ENCODE measurements at places on chromosomes 3 and 15. TPM values are rescaled to one million over a fixed set of nuclear protein-coding genes. Genes with fewer than 3 reads are reported as not detected.

DNA sequence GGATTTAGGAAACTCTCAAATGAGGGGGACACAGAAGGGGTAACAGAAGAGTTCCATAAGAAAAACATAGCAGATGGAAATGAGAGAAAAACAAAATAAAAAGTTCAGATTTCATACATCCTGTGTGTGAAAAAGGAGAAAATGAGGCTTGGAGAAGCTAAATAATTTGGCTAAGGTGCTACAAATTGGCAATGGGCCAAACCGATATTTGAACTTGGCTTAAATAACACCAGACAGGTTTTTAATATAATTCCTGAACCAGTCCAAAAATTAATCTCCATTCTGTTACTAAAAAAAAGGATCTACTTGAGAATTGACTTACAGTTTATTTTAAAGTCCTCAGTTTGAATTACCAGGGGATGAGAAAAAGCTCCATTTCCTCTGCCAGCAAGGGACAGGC is 342.9 kb upstream of the DPH6 start:
- DNase-seq, result no peak

GRCh38 chr15:100332231-100332630 is 9.5 kb downstream of the ADAMTS17 start:
- no peak for DNase-seq

GRCh38 chr3:166630190-166630589 is 749.9 kb downstream of the ZBBX start:
- DNase-seq, result no peak

- DNase-seq, result no peak
These were observed 37.6 kb upstream of the RHCG start for GRCh38 chr15:89533861-89534544.

DNA sequence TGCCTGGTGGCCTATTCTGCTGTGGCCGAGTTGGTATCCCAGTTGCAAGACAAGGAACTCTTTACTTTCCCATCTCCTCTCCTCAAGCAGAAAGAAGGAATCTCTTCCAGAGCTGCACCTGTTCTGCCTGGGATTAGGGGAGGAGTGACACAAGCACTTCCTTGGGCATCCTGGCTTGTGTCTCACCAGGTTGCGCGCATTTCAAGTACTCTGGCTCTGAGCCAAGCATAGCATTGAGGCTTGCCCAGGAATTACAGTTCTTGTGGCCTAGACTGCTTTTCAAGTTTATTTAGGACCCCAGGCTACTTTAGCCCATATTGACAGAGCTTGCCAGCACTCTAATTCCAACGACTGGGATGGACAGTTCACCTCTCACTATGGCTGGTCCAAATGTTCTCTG is 150.5 kb downstream of the RSRC1 start:
- no peak for DNase-seq

DNA sequence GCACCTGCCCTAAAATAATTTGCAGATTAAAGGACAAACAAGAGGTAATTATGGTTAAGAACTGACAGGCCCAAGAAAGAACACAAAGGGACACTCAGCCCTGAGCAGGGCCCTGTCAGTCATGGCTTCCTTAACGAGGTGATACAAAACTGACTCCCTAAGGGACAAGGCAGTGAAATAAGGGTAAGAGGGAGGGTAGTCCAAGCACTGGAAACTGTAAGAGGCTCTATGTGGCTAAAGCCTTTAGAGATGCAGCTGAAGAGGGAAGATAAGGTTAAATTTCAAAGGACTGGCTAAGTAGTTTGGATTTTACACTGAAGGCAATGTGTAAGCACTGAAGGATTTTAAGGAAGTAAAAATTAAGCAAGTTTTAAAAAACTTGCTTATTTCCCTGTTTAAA is 3.9 kb downstream of the ATR start:
- no peak for DNase-seq

Gene LOXL1
- 48.4 TPM for total RNA-seq

GRCh38 chr15:78983146-78983918 is 38.5 kb upstream of the CTSH start:
- no peak for DNase-seq

Gene CCDC33
- total RNA-seq, result 0.73 TPM

- no peak for DNase-seq
These were observed 25.0 kb upstream of the KY start for GRCh38 chr3:134675726-134676256.

GRCh38 chr15:38652183-38652794 is 87.7 kb upstream of the RASGRP1 start:
- no peak for DNase-seq

Gene ATP10A
- 4.1 TPM for total RNA-seq

DNA sequence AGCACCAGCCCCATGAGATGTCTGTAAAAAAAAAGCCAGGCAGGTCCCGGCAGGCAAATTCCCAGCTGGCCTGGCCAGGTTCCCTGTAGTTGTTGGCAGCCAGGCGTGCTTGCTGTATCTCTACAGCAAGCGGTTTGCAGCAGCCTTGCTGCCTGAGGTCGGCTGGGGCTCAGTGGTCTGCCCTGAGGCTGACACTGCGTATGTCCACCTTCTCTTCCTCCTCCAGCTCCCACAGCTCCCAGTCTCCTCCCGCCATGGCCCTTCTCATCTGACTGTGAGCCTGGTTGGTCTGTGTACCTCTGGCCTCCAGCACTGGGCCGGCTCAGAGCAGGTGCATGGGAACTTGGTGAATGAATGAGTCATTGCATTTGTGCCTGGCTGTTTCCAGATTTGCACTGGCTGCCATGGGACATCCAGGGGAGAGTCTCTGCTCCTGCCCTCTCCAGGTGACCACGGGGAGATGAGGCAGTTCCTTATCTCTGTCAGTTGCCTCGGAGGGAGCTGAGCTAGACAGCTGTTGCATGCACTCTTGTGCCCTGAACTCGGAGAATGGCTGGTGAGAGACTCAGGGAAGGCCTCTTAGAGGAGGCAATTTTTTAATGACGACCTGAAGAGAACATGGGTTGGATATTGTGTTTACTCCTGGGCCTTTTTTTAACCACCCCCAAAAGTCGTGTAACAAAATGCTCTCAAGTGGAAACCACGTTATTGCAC is 43.0 kb downstream of the SPSB4 start:
- peak; percentile 61 for DNase-seq

Gene TPRG1
- total RNA-seq, result 3.5 TPM

- no peak for DNase-seq
These were observed 138.7 kb downstream of the ZPLD1 start for GRCh38 chr3:102573483-102574028.

Gene COL6A5
- 0.72 TPM for total RNA-seq

- DNase-seq, result no peak
These were observed 242.8 kb downstream of the DTWD1 start for GRCh38 chr15:49863431-49864224.

GRCh38 chr3:138494607-138494929 is 60.2 kb downstream of the ESYT3 start:
- no peak for DNase-seq

DNA sequence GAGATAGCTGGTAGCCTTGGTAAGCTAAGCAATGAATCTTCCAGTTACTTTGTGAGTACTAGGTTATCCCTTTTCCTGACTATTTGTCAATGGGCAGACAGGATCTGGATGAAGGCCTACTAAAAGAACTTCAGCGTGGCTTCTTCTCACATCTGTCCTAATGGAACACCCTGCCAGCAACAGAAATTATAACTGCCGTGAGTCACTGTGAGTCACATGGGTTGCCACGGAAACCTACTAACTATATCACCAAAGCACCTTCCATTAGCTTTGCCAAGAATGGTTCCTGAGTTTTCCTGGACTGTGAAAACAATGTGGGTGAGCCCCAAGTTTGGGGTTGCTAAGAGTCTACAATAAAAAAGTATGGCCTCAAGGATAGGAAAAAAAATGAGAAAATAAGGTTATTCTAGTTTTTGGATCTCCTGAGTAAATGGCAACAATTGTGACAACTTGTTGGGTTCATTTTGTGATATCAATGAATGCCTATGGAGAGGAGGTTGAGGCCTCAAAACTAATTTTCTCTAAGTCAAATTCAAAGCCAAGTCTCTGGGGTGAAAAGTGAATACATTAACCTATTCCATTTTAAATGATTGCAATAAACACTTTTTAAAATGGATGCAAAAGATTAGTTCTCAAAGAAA is 195.1 kb upstream of the ICE2 start:
- peak; percentile 72 for DNase-seq

DNA sequence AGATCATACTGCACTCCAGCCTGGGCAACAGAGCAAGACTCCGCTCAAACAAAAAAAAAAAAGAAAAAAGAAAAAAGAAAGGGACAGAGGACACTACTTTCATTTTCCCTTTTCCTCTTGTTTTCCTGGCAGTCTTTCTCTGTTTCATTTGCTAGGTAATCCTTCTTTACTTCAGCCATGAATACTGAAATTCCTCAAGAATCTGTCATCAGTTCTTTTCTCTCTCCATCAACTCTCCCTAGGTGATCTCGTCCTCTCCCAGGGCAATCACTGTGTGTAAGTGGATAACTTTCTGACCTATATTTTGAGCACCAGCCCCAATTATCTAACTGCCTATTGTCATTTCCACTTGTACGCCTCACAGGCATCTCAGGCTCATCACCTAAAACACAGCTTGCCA is 51.5 kb downstream of the TTC23 start:
- DNase-seq, result no peak

GRCh38 chr3:112656043-112656442 is 15.1 kb upstream of the CCDC80 start:
- DNase-seq, result no peak

Gene C3orf20
- not detected for total RNA-seq

GRCh38 chr3:9178697-9179096 is 70.7 kb downstream of the SRGAP3 start:
- no peak for DNase-seq

GRCh38 chr3:116473602-116474001 is 28.3 kb upstream of the LSAMP start:
- no peak for DNase-seq

DNA sequence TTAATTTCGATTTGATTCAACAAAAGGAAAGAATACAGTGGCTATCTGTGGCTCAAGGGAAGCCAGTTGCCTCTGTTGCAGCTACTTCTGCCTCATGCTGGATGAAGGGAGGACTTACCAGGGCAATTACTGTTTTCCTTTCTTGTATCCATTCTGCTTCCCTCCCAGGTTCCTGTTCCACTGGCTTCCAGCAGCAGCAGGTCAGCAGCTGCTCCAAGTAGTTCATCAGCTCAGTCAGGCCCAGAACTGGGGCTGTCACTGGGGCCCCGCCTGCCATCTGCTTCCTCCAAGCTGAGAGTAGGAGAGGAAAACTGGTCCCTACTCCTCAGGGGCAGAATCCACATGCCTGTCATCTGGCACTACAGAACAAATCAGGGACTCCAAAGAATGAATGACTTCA is 48.6 kb upstream of the ULK4 start:
- DNase-seq, result peak; percentile 61

Gene CRYGS
- total RNA-seq, result not detected

- DNase-seq, result no peak
These were observed 12.5 kb downstream of the ZPLD1 start for GRCh38 chr3:102447272-102447671.

GRCh38 chr15:66782785-66783184 is 80.7 kb downstream of the SMAD6 start:
- no peak for DNase-seq

All from stomach (tissue), 19 donors.